ENCODE measurements at places on chromosomes 3 and 15. TPM values are rescaled to one million over a fixed set of nuclear protein-coding genes. Genes with fewer than 3 reads are reported as not detected.

SLC24A5 gene
- polyA plus RNA-seq: not detected

VPS39 gene
- 33.1 TPM for polyA plus RNA-seq

ITIH1 gene
- polyA plus RNA-seq: not detected

CFAP91 gene
- polyA plus RNA-seq: 4.7 TPM

RSL24D1 gene
- 52.7 TPM for polyA plus RNA-seq

TJP1 gene
- 17.7 TPM for polyA plus RNA-seq

CSPG4 gene
- 4.4 TPM for polyA plus RNA-seq

CGNL1 gene
- 62.0 TPM for polyA plus RNA-seq

CTXN2 gene
- polyA plus RNA-seq: 0.15 TPM

BMF gene
- 3.6 TPM for polyA plus RNA-seq
